Uterus (tissue), 4 donors: ENCODE measurements at places on chromosomes 7 and 10. TPM values are rescaled to one million over a fixed set of nuclear protein-coding genes. Genes with fewer than 3 reads are reported as not detected.

GRCh38 chr10:112338957-112339356, 35.0 kb upstream of the ACSL5 start:
- H3K27ac ChIP-seq = no peak overlapping the region
- H3K4me1 ChIP-seq = no peaks in the 10 kb centered on the region
- no peak overlapping the region for H3K4me3 ChIP-seq
- H3K27me3 ChIP-seq = no peaks in the 10 kb centered on the region
- no peaks in the 10 kb centered on the region for H3K36me3 ChIP-seq

CDNF gene
- 2.6 TPM for total RNA-seq

GRCh38 chr10:106931853-106932249, 232.7 kb downstream of the SORCS1 start:
- H3K27ac ChIP-seq = no peak overlapping the region
- H3K36me3 ChIP-seq = no peaks in the 10 kb centered on the region

C7orf57 gene
- total RNA-seq = 0.76 TPM

DNA sequence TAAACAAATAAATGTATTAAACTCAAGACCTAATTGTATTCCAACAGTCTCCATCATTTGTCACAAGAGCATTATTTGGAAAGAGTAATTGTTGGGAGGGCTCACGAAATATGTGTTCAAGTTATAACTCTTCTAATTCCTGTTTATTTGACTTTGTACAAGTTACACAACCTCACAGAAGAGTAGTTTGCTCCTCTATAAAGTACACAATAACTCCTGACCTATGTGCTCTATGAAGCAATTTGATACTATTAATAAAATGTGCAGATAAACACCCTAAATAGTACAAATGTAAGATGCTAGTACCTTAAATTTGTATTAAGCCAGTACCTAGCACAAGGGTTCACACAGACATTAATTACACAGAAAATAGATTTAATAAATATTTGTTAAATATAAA, 285.8 kb downstream of the LRRTM3 start:
- H3K4me3 ChIP-seq = no peak overlapping the region
- H3K4me1 ChIP-seq = no peaks in the 10 kb centered on the region
- no peaks in the 10 kb centered on the region for H3K36me3 ChIP-seq
- DNase-seq = no peak
- H3K27me3 ChIP-seq = no peaks in the 10 kb centered on the region

DNA sequence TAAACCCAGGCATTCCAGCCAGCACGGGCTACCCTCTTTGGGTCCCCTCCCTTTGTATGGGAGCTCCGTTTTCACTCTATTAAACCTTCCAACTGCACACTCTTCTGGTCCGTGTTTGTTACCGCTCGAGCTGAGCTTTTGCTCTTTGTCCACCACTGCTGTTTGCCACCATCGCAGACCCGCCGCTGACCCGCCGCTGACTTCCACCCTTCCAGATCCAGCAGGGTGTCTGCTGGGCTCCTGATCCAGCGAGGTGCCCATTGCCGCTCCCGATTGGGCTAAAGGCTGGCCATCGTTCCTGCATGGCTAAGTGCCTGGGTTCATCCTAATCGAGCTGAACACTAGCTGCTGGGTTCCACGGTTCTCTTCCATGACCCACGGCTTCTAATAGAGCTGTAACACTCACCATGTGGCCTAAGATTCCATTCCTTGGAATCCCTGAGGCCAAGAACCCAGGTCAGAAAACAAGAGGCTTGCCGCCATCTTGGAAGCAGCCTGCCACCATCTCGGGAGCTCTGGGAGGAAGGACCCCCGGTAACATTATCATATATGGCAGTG, 14.5 kb downstream of the ZNF277 start:
- DNase-seq = no peak
- H3K4me3 ChIP-seq = no peak overlapping the region
- H3K27ac ChIP-seq = no peak overlapping the region
- H3K36me3 ChIP-seq = no peaks in the 10 kb centered on the region
- no peaks in the 10 kb centered on the region for H3K4me1 ChIP-seq

- H3K27me3 ChIP-seq = no peaks in the 10 kb centered on the region
- H3K4me1 ChIP-seq = no peaks in the 10 kb centered on the region
- H3K27ac ChIP-seq = no peak overlapping the region
These were observed 40.8 kb upstream of the CTBP2 start for GRCh38 chr10:125201108-125201524.
